ENCODE measurements at places on chromosomes 1 and 21. TPM values are rescaled to one million over a fixed set of nuclear protein-coding genes. Genes with fewer than 3 reads are reported as not detected.

DNA sequence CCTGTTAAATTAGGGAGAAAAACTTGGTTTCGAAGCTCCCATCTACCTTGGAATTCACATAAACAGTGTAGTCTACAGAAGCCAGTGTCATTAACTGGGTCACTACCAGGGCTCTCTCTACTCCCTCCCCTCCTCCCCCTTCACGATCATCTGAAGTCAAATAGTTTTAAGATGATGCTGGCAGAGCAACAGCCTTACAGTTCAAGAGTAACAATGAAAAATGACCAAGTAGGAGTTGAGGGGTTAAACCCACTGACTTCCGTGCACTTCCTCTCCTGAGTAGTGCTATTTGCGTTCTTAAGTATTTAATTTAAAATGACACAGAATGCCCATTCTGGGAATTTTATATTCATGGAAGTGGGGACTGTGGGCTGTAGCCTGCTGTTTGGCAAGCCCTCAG, 236.9 kb downstream of the SIPA1L2 start:
- DNase-seq = peak; percentile 17

DNA sequence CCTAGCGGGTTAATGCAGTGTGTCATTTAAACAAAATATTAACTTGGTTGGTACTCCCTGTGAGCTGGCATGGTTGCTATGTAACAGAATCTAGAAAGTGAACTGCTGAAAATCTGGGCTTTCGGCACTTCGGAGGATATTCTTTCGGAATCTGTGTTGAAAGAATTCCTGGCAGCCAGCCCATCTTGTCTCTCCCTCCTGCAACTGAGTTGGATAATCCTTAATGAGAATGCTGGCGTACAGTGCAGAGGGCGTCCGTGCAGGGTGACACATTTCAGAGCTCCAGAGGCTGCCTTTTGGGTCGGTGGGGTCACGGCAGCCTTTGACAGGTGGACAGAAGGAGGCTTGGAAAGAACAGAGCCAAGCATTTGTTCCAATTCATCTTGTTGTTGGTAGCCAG, 3.7 kb downstream of the KAZN start:
- DNase-seq = peak; percentile 58

CELA3A gene
- not detected for total RNA-seq

- DNase-seq = peak; percentile 59
Observed at GRCh38 chr1:18109756-18110597, 2.4 kb downstream of the IGSF21 start.

OR2G6 gene
- total RNA-seq = not detected
